ENCODE measurements at places on chromosomes 4 and X.

- DNase-seq: no peak
These were observed 2.0 kb downstream of the DDX3X start for GRCh38 chrX:41335958-41336331.

DNA sequence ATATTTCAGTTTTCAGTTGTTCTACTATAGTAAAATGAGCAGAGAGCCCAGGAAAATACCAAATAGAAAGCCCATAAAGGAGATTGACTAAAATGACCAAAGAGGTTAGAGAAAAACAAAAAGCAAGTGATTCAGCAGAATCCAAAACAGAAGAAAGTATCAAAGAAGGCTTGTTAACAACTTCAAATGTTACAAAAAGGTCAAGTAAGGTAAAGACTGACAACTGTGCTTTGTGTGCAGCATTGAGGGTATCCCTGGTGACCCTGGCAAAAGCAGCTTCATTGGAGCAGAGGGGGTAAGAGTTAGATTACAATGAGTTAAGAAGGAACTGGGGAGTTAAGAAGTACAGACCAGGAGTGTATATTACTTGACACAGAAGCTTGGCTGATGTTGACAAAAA is 317.9 kb downstream of the OPHN1 start:
- no peak for DNase-seq

- peak; percentile 92 for DNase-seq
These were observed 24.8 kb downstream of the PDGFC start for GRCh38 chr4:156946516-156947424.

GRCh38 chr4:159983082-159983481 is 880.2 kb downstream of the RAPGEF2 start:
- no peak for DNase-seq

GRCh38 chr4:99062120-99062519 is 26.5 kb downstream of the ADH5 start:
- DNase-seq: no peak

GRCh38 chr4:145387079-145387478 is 94.6 kb upstream of the SMAD1 start:
- DNase-seq: no peak

DNA sequence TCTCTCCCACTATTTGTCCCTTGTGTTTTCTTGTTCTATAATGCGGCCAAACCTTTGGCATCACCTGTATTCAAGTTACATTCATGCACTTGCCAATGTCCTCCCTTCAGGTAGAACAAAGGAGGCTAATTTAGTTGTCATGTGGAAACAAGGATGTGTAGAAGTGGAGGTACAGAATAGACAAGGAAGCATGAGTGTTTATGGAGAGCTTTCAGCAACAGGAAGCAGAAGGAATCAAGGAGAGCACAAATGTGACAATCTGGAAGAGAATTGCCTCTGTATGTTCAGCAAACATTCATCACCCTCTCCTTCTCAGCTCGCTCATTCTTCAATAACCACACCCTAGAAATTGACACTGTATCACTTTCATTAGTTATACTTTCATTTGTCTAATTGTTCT is 103.4 kb downstream of the SLC7A11 start:
- no peak for DNase-seq

- DNase-seq: no peak
These were observed 571.1 kb downstream of the PCDH7 start for GRCh38 chr4:31291238-31291637.

DNA sequence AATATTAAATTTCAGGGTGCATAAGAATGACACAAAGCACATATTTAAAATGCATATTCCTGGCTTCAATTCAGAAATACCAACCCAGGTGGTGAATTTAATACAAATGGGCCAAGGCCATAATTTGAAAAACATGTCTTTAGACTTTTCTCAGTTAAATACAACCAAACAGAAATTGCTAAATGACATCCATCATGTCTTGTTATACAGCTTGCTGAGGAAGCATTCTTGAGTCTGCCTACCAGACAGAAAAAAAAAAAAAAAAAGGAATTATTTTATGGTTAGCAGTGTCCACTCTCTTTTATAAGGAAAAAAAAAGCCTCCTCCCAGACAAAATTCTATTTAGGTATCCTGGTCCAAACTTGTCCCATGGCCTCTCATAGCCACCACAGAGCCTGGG is 119.1 kb downstream of the PAPSS1 start:
- no peak for DNase-seq

GRCh38 chrX:14618177-14618965 is 89.0 kb downstream of the GLRA2 start:
- DNase-seq: no peak

DNA sequence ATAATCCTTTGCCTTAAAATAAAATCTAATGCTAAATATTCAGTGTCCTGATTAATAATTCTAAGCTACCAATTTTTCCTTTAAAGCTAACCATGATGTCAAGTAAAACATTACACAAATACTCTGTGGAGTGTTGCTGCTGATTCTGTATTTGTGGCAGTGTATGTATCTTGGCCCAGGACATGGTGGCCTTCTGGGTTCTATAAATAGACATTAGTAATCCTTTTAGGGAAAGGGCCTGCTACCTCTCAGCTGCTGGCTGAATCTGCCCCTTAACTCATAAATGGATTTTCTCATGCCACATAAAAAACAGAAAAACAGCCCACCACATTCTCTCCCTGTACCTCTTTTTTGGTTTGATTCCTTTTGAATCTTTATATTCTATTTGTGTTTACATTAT is 1.2 kb upstream of the XK start:
- no peak for DNase-seq

- DNase-seq: no peak
These were observed 42.7 kb downstream of the LONRF3 start for GRCh38 chrX:119017077-119017476.

- peak; percentile 36 for DNase-seq
These were observed 31.6 kb downstream of the MTHFD2L start for GRCh38 chr4:74189331-74190043.

GRCh38 chrX:111264385-111264784 is 5.9 kb downstream of the CAPN6 start:
- DNase-seq: no peak

- DNase-seq: no peak
These were observed 303.5 kb downstream of the BMPR1B start for GRCh38 chr4:95061220-95061619.

DNA sequence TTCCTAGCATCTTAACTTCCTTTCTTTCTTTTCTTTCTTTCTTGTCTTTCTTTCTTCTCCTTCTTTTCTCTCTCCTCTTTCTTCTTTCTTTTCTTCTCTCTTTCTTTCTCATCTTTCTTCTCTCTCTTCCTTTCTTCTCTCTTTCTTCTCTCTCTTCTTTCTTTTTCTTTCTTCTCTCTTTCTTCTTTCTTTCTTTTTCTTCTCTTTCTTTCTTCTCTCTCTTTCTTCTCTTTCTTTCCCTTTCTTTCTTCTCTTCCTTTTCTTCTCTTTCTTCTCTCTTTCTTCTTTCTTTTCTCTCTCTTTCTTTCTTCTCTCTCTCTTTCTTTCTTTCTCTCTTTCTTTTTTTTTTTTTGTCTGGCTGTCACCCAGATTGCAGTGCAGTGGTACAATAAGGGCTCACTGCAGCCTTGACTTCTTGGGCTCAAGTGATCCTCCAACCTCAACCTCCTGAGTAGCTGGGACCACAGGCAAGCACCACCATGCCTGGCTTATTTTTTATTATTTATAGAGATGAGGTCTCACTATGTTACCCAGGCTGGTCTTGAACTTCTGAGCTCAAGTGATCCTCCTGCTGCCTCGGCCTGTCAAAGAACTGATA is 17.5 kb downstream of the NMU start:
- no peak for DNase-seq

- no peak for DNase-seq
These were observed 23.7 kb upstream of the PNMA3 start for GRCh38 chrX:153032397-153033118.

DNA sequence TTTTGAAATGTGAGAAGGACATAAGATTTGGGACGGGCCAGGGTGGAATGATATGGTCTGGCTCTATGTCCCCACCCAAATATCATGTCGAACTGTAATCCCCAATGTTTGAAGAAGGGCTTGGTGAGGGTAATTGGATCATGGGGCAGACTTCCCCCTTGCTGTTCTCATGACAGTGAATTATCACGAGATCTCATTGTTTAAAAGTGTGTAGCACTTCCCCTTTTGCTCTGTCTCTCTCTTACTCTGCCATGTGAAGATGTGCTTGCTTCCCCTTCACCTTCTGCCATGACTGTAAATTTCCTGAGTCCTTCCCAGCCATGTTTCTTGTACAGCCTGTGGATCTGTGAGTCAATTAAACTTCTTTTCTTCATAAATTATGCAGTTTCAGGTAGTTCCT is 17.5 kb downstream of the MTMR8 start:
- DNase-seq: no peak

DNA sequence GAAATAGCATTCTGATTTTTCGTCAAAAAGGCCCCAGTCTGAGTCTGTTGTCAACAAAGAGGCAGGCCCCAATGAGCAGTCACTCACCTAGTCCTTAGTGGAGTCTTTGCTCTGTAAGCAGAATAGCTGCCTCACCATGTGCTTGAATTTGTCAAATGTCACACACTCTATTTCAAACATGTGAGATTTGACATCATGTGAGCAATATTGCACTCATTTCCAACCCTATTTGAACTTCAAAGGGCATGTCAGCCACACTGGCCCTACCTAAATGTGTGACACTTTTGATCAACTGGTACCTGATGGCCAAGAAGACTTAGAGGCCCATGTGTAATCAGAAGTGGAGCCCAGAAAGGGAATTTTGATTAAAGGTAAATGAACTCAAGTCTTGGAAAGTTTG is 59.4 kb upstream of the PLAC1 start:
- no peak for DNase-seq

Data from HFF-Myc (cell line).